ENCODE measurements at places on chromosomes 5 and 9.

- no peak for DNase-seq
These were observed 965 bp downstream of the GLIPR2 start for GRCh38 chr9:36137392-36138004.

- DNase-seq: no peak
These were observed 1.9 kb upstream of the FST start for GRCh38 chr5:53478411-53479044.

- DNase-seq: no peak
These were observed 21.2 kb upstream of the TTC23L start for GRCh38 chr5:34817558-34818351.

DNA sequence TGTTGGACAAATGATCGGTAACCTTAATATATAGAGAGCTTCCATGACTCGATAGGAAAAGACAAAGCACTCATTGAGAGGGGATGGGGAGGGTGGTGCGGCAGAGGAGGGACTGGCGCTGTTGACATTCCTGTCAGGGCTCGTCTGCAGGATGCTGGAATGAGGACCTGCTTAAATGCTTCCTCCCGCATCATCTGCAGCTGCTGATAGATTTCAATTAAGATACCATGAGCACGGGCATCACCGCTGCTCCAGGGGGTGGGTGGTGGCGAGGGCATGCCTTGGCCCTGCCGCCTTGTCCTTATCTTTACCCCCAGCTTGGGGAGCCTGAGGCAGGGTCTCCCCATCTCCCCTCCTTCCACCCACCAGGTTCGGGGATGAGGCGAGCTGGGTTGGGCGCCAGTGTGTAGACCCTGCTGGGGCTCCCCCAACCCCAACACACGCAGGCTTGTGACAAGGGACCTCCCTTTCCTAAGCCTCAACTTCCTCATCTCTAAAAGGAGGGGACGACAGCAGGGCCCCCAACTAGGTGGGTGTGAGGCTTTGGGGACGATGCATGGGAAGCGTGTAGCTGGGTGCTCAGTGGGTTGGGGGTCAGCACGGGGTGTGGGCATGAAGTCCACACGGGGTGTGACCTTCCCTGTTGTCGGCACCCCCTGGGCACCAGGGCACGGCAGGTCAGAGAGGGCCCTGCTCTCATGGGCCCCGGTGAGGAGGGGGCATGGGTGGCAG lies 11.7 kb upstream of the QRFP start:
- no peak for DNase-seq

DNA sequence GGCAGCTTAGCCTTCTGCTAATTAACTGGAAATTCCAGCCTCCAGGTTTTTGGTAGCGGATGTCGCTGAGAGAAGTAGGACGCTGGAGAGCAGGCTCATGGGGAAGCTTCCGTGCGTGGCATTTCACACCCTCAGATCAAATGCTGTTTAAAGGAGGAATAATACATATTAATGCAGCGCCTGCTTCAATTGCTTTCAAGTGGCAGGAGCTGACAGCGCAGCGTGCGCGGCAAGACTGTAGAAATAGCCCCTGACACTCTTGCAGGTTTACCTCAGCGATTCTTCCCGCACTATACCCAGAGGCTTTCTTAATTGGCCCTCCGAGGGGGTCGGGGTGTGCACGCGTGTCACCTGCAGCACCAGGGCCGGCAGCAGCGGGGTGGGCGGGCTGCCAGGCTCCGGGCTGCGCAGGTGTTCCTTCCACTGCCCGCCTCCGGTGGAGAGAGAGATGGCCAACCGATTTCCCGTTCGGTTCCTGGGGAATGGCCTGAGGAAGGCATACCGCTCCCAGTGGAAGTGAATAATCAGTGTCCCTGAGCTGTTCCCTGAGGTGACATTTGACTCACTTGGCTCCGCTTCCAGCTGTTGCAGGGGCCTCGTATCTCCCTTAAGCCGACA lies 427.9 kb downstream of the KCTD16 start:
- no peak for DNase-seq

Data from CD14-positive monocyte (primary cell).